NCI-H1930 (cell line): ENCODE measurements at places on chromosomes 1 and 21.

DNA sequence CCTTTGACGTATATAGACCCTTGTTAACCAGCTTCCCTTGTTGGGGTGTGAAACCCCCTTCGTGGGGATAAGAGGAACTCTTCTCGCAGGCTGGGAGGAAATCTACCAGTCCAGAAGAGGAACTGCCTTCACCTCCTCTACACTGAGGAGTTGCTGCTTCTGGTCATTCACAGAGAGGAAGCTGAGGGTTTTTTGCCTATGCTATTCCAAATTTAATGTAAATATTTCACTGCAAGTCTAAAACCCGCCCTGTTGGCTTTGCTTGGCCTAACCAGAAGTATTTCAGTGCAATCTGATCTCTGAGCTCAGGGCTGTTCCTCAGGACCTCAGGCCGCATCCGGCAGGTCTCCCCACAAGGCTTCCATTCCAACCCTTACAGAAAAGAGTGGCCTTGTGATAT lies 150.1 kb downstream of the HIVEP3 start:
- DNase-seq, result no peak

DNA sequence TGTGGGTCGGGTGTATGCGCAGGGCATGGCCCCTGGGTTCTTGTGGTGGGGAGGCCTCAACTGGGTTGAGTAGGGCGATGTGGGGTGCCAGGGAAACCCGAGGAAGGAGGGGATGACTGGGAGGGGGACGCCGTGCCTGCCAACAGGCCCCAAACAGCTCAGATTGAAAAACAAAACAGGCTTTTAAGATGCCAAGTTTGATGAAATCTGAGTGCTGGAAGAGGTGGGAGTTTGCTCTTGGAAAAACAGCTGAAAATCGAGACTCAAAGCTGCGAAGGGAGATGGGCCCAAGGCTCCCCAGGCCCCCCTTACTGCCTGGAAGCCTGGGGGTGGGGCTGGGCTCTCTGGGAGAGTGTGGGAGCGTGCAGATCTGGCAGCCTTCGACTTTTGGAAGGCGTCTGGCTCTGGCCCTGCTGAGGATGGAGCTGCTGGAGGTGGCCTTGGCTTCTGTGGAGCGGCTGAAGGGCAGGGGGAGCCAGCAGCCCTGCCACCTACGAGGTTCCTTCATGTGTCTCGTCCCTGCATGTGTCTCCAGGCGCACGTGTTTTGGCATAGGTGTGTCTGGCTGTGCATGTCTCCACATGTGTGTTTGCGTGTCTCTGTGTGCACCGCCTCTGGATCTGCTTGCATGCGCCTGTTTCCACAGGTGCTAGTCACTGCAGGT lies 33.3 kb downstream of the PTPRF start:
- no peak for DNase-seq

DNA sequence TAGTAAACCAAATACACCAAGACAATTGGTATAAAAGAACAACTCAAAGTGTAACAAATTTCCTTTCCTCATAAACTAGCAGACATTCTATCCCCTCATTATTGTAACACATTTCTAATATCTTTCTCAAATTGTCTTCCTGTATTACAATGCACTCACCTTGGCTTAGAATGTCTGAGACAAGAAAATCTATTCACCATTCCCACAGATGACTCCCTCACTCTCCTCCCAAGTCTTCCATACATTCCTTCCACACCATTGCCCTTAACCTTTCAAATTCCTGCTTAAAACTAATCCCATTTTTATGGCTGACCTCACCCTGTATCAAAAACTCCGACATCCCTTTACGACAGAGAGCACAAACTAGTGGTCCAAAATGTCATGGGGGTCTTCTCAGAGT lies 56.0 kb downstream of the LTN1 start:
- DNase-seq, result no peak

DNA sequence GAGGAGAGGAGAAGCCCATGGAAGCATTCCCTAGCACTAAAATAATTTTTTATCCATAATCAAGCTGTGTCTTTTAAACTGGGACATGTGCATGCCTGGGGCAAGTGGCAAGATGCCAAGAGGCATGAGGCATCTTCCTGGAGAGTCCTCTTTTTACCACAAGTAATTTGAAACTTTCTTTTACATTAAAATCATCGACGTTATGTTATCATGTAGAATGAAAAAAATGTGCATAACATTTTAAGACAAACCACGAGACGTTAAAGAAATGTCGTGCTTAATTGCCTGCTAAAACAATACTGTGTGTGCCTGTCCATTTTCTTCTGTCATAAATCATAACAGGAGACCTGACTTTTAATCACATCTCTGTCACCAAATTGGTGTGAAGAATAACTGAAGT lies 1.5 kb downstream of the STYXL2 start:
- DNase-seq, result no peak

GRCh38 chr1:54479841-54480524 lies 68.0 kb upstream of the ACOT11 start:
- DNase-seq, result no peak

DNA sequence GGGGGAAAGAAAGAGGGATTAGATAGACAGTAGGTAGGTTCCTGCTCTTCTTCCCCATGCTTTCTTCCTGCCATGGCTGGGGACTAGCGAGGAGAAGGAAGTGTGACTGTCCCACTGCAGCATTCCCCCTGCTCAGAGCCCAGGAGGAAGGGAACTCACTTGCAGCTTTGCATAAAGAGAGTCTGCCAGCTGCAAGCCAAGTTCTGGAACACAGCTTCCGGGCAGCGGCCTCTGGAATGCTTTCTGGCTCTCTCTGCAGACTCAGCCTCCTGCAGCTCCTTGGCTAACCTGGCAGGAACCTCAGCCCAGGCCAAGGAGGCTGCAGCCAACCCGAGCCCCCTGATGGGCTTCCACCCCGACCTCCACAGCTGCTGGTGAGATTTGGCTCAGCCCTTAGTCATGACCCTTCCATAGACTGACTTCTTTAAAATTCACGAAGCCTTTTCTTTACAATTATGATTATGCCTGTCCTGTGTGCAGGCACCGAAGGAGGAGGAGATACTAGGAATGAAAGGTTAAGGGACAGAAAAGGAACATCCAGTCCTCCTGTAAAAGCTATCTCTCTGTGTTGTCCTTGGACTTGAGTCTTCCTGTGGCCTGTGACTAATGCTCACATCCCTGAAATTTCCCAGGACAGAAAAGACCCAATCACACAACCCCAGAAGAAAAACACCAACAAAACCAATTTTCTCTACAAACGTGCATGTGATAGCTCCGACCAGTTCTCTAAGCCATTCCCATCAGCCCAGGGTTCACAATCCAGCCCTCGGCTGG lies 108.2 kb upstream of the OLIG2 start:
- no peak for DNase-seq

DNA sequence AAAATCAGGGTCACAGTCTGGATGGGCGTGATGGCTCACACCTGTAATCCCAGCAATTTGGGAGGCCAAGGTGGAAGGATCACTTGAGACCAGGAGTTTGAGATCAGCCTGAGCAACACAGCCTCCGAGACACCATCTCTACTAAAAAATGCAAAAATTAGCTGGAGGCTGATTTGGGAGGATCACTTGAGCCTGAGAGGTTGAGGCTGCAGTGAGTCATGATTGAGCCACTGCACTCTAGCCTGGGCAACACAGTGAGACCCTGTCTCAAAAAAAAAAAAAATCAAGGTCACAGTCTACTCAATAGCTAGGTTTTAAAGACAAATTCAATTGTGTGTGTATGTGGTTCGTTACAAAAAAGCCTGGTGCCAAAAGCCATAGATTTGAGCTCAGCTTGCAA lies 34.4 kb downstream of the TRIM67 start:
- no peak for DNase-seq

- DNase-seq, result no peak
Measured at GRCh38 chr1:240776237-240776636, 164.3 kb upstream of the GREM2 start.

DNA sequence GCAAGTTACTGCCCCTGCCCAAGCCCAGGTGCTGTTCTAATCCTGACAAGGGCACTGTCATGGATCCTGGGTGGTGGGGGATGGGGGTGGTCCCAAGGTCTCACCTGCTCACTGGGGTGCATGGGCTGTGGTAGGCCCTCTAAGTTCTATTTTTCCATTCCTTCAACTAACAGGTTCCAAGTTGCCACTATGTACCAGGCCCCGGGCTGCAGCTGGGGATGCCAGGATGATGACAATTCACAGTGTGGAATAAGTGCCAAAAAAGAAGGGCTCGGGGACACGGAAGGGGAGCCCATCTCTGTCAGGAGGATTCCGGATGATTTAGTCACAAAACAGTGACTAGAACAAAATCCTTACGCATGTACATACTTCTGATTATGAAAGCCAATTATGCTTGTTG lies 76.0 kb downstream of the STUM start:
- no peak for DNase-seq

DNA sequence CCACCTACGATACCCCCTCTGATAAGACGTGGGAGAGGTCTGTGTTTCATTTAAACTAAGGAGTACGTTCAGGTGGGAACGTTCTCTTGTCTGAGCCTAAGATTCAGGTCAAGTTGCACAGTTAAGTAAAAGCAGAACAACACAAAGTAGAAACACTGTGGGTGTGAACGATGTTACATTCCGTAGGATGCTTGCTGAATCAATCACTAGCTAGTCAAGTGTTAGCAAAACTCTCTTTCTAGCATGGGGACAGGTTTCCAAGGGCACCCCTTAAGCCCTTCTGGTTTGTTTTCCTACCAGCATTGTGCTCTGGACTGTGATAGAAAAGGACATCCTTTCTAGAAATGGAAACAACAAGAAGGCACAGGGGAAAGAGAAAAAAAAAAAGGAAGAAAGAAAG lies 13.3 kb downstream of the C1orf162 start:
- DNase-seq, result no peak

- no peak for DNase-seq
Measured at GRCh38 chr21:46205766-46206162, 21.5 kb upstream of the SPATC1L start.

DNA sequence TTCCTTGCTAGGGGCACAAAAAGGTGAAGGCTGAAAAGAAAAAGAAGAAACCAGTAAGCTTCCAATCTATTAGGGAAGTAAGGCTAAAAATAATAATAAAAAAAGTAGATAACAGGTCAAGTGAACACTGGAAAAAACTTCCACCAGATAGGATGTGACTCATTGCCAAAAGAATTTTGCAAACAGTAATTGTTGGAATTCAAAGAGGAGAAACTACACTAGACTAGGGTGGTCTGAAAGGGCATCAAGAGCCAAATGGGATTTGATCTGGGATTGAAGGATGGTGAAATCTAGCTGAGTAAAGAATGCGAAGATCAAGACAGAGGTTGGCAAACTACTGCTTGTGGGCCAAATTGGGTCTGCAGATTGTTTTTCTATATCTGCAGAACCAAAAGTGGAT lies 6.0 kb upstream of the ST6GALNAC3 start:
- no peak for DNase-seq
